ENCODE measurements at places on chromosomes 11 and 22.
A peak's percentile ranks its signal among the peaks of the same experiment; 100 is the strongest.

- peak; percentile 76 for DNase-seq
Measured at GRCh38 chr11:46611526-46612304, 5.3 kb downstream of the HARBI1 start.

DNA sequence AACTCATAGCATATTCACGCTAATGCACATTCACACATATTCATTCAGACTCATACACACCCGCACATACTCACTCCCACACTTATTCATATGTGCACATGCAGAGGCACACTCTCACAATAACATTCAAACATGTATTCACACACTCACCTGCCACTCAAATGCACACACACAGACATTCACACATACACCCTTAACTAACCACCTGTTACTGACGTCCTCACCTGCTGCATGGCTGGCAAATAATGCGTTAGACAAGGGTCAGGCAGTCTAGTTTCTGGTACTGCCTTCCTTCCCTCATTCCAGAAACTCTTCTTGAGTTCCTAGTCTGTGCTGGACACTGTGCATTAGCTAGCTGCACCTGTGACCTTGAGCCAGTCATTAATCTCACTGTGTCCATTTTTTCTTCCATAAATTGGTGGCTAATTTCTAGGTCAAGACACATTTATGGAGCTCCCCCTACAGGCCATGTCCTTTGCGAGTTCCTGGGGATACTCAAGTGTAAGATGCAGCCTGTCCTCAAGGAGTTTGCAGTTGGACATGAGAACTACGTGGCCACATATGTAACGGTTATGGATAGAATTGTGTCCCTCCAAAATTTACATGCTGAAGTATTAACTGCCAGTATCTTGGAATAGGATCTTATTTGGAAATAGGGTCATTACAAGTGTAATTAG lies 34.5 kb upstream of the SEZ6L start:
- DNase-seq: no peak

- no peak for DNase-seq
Measured at GRCh38 chr11:1348146-1348795, 38.8 kb upstream of the TOLLIP start.

- DNase-seq: no peak
Measured at GRCh38 chr22:36769541-36770512, 6.1 kb downstream of the IFT27 start.

- DNase-seq: no peak
Measured at GRCh38 chr11:3837793-3838192, 3.0 kb downstream of the RHOG start.

- no peak for DNase-seq
Measured at GRCh38 chr11:92572559-92572958, 347.9 kb downstream of the FAT3 start.

GRCh38 chr22:40610329-40610850 lies 26.1 kb downstream of the MRTFA start:
- DNase-seq: no peak
